RWPE1 (cell line): ENCODE measurements at places on chromosomes 16 and 17.

- DNase-seq, result no peak
Observed at GRCh38 chr16:16167927-16168326, 55.4 kb downstream of the ABCC6 start.

- DNase-seq, result no peak
Observed at GRCh38 chr16:77918809-77919707, 103.3 kb upstream of the CLEC3A start.

- DNase-seq, result peak; percentile 74
Observed at GRCh38 chr17:45428050-45428617, 4.5 kb downstream of the ARHGAP27 start.

- DNase-seq, result no peak
Observed at GRCh38 chr16:18803569-18804462, 2.5 kb upstream of the ARL6IP1 start.

- peak; percentile 58 for DNase-seq
Observed at GRCh38 chr17:31560616-31561235, 169.3 kb downstream of the RAB11FIP4 start.
